Activated CD8-positive, alpha-beta memory T cell treated with anti-CD3 and anti-CD28 coated beads for 4 hours (primary cell): ENCODE measurements at places on chromosomes 7 and 10.

DNA sequence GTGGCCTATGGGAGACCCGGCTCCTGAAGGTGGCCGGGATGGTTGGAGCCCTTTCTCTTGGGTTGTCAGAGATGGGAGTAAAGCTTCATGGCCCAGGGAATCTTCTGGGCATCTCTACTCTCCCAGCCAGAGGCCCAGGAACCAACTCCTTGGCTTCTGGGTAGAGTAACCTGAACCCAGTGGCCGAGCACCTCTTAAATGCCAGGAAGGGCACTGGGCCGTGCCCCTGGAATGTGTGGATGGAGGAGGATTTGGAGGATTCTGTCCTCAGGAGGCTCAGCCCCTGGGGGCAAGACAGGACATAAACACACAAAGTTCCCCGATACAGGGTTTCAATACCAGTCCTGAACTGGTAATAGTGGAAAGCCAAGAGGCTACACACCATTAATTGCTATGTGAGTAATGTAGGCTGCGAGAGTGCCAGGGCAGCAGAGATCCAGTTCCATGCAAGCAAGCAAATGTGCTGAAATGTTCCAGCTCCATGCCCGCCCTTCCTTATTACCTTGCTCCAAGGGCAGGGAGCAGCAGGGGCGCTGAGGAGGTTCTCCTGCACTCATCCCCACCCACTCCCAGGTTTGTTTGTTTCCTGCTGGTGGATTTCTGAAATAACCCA lies 1.2 kb downstream of the PALD1 start:
- DNase-seq, result no peak

GRCh38 chr7:28615091-28615490 lies 202.8 kb downstream of the CREB5 start:
- DNase-seq, result no peak

- no peak for DNase-seq
These were observed 580 bp downstream of the MRPS16 start for GRCh38 chr10:73251683-73252444.

DNA sequence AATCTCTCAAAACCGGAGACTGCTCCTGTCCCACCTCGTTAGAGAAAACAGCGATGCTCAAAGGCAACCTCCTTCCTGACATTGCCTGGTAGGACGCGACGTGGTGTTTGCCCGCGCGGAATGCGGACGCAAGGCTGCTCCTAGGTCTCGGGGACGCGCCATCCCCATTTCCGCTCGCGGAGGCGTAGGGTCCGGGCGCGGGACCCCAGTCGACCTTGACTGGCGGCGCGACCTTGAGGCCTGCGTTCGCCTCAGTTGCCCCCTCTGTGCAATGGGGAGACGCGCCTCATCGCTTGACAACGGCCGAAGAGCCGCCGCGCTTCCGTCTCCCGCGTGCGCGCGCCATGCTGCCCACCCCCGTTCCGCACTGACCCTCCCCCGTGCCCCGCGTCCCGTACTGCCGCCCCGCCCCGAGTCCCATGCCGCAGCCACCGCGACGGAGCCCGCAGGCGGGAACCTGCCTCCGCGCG lies 412 bp upstream of the PPIA start:
- DNase-seq, result no peak

DNA sequence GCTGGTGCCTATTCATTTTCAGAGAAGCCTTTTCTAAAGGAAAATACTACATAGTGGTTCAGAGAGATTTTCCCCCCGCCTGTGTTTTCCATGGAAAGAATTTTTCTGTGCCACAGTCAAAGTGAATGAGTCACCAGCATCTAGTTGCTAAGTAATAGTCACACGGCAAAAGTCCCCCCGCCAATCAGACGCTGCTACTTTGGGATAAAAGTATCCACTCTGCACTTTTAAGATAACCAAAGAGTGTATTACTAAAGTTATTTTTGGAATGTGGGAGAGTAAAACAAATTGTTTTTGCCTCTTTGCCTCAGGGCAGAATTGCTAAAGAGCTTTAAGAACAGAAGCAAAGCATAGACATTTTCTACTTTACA lies 23.5 kb downstream of the ABLIM1 start:
- no peak for DNase-seq

GRCh38 chr7:4261601-4261960 lies 420.5 kb upstream of the FOXK1 start:
- no peak for DNase-seq

GRCh38 chr10:131056781-131057180 lies 254.7 kb downstream of the TCERG1L start:
- DNase-seq, result no peak

DNA sequence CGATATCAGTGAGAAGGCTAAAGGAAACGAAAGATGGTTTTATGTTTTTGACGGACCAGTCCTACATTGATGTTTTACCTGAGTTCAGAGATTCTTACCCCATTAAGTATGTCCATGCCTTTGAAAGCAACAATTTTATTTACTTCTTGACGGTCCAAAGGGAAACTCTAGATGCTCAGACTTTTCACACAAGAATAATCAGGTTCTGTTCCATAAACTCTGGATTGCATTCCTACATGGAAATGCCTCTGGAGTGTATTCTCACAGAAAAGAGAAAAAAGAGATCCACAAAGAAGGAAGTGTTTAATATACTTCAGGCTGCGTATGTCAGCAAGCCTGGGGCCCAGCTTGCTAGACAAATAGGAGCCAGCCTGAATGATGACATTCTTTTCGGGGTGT lies 27.7 kb downstream of the MET start:
- no peak for DNase-seq

DNA sequence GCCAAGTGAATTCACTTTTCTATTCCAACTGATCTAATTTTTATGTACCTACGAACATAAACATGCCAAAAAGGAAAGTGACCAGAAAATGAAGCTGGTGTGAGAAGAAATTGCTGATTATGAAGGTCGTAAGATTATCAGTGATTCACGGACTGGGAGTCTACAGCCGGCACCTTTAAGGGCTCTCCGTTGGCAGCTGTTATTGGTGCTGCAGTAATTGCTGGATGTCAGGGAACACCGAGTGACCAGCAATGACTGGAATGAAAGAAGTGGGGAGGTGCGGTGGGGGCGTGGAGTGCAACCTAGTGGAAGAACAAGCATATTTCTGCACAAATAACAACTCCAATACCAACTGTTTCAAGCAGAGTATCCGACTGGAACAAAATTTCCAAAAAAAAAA lies 109.8 kb upstream of the TARP start:
- no peak for DNase-seq

DNA sequence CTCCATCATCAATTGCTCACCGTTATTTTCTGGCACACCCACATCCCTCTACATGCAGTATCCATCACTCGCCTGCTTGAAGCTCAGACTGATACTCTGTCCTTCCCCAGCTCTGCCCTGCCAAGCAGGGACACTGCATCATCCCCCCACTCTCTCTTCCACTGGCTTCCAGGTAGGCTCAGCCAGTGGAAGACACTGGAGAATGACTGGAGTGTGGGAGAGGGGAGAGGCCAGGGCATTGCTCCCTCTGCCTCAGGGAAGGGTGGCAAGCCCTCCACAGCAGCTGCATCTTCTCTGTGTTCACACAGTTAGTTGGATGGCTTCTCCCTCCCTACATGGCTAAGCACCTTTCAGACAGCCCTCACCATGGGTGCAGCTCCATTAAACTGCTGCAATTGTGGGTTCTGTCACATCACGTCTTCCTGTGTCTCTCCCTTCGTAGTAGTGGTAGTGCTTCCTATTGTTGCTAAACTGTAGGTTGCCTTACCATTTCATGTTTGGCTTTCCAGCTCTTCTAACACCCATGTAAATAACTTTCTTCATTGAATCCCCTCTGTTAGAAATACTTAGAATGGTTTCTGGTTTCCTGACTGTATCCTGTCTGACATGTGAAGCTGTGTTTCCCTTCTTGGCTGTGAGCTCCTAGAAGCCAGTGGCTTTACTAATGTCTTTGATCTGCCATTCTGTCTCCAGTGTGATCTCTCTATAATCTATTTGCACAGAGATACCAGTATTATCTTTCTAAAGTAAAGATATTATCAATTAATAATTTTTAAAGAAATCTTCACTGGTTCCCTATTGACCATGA lies 483.7 kb upstream of the LRRN3 start:
- no peak for DNase-seq
